ENCODE measurements at places on chromosomes 2 and 18. TPM values are rescaled to one million over a fixed set of nuclear protein-coding genes. Genes with fewer than 3 reads are reported as not detected.
A peak's percentile ranks its signal among the peaks of the same experiment; 100 is the strongest.

- no peak for DNase-seq
- no peaks in the 10 kb centered on the region for H3K36me3 ChIP-seq
- no peaks in the 10 kb centered on the region for H3K4me1 ChIP-seq
- H3K27me3 ChIP-seq: no peaks in the 10 kb centered on the region
- no peak overlapping the region for H3K4me3 ChIP-seq
These were observed 271.9 kb downstream of the MYT1L start for GRCh38 chr2:2059199-2059598.

GRCh38 chr2:236641051-236641726, 71.6 kb downstream of the ACKR3 start:
- DNase-seq: no peak
- H3K27me3 ChIP-seq: no peaks in the 10 kb centered on the region
- H3K4me1 ChIP-seq: no peaks in the 10 kb centered on the region
- H3K36me3 ChIP-seq: no peaks in the 10 kb centered on the region
- H3K27ac ChIP-seq: no peak overlapping the region
- H3K4me3 ChIP-seq: no peak overlapping the region

GRCh38 chr18:62609764-62610163, 86.9 kb downstream of the ZCCHC2 start:
- no peak for DNase-seq
- no peaks in the 10 kb centered on the region for H3K36me3 ChIP-seq
- no peak overlapping the region for H3K4me3 ChIP-seq
- no peak overlapping the region for H3K27ac ChIP-seq
- no peaks in the 10 kb centered on the region for H3K27me3 ChIP-seq

- H3K27ac ChIP-seq: no peak overlapping the region
- no peaks in the 10 kb centered on the region for H3K27me3 ChIP-seq
- H3K4me3 ChIP-seq: no peak overlapping the region
- no peaks in the 10 kb centered on the region for H3K36me3 ChIP-seq
These were observed 634.0 kb downstream of the LRP1B start for GRCh38 chr2:141496810-141497209.

DNA sequence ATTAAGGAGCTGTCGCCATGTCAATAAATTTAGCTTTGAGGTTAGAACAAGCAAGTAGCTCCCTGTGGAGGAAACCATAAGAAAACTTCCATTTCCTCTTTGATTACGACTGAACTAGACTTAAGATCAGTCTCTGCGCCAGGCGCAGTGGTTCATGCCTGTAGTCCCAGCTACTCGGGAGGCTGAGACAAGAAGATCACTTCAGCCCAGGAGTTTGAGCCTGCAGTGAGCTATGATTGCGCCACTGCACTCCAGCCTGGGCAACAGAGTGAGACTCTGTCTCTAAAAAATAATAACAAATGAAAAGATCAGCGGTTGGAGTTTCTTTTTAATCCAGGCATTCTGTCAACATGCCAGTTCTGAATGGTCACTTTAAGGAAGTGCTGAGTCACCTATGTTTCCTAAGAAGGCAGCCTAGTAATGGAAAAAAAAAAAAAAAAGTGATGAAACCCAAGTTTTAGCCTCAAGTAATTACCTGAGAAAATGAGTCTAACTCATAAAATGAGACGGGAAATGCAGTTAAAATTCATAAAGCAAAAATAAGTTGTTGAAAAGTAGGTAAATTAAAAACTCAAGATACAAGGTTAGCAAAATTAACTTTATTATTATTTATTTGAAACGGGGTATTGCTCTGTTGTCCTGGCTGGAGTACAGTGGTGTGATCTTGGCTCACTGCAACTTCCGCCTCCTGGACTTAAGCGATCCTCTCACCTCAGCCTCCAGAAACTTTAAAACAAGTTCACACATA, 10.2 kb downstream of the C18orf32 start:
- no peak for DNase-seq
- no peaks in the 10 kb centered on the region for H3K36me3 ChIP-seq
- no peaks in the 10 kb centered on the region for H3K27me3 ChIP-seq
- H3K27ac ChIP-seq: no peak overlapping the region

TMEM247 gene
- not detected for total RNA-seq

SOCS6 gene
- 19.0 TPM for total RNA-seq

- H3K27me3 ChIP-seq: no peaks in the 10 kb centered on the region
- H3K4me3 ChIP-seq: no peak overlapping the region
- H3K36me3 ChIP-seq: no peaks in the 10 kb centered on the region
- no peak overlapping the region for H3K27ac ChIP-seq
- no peaks in the 10 kb centered on the region for H3K4me1 ChIP-seq
These were observed 128.7 kb downstream of the SATB2 start for GRCh38 chr2:199329031-199329430.

IFIH1 gene
- 2.7 TPM for total RNA-seq

GNAL gene
- 24.5 TPM for total RNA-seq

DNA sequence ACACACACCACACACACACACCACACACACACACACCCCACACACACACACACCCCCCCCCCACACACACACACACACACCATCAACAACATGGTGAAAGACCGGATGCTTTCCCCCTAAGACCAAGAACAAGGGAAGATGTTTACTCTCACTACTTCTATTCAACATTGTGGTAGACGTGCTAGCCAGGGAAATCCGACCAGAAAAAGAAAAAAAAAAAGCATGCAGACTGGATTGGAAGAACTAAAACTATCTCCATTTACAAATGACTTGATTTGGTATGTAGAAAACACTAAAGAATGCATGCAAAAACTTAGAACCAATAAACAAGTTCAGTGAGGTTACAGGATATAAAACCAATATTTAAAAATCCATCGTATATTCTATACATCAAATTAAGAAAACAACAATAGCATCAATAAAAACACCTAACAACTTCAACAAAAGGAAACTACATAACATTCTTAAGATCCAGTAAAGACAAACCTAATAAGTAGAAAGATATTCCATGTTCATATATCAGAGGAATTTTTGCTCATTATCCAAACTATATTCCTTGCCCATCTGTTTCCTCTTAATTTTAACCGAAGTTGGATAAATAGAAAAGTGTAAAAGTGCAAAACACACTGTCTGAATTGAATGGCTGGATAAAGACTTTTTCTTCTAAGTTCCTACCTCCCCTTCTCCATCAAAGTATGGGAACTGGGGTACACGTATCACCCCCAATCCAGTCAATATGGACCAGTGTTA, 51.5 kb upstream of the RNU4ATAC start:
- no peaks in the 10 kb centered on the region for H3K4me1 ChIP-seq
- H3K36me3 ChIP-seq: no peaks in the 10 kb centered on the region
- no peaks in the 10 kb centered on the region for H3K27me3 ChIP-seq
- DNase-seq: no peak
- no peak overlapping the region for H3K27ac ChIP-seq

KCNF1 gene
- total RNA-seq: 0.29 TPM

LRP1B gene
- not detected for total RNA-seq

PPM1B gene
- total RNA-seq: 85.4 TPM

RAB6D gene
- 0.23 TPM for total RNA-seq

DNA sequence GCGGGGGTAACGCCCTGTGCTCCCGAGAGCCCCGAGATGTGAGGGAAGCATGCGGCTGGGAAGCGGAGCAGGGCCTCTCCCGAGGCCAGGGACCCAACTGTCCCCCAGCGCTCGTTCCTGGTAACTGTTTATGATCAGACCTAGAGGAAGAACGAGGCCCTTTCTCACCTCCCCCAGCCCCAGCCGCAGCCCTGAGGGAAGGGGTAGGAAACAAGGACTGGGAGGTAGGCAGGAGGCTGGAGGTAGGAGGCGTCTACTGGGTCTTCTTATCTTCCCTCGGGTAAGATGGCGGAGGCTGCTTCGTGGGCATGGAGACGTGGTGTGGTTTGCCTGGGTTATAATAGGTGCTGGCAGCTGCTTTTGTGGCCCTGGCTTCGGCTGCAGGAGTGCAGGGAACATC, 335.8 kb downstream of the ZNF521 start:
- no peaks in the 10 kb centered on the region for H3K27me3 ChIP-seq
- no peaks in the 10 kb centered on the region for H3K4me1 ChIP-seq
- no peak overlapping the region for H3K27ac ChIP-seq
- H3K36me3 ChIP-seq: no peaks in the 10 kb centered on the region

DNA sequence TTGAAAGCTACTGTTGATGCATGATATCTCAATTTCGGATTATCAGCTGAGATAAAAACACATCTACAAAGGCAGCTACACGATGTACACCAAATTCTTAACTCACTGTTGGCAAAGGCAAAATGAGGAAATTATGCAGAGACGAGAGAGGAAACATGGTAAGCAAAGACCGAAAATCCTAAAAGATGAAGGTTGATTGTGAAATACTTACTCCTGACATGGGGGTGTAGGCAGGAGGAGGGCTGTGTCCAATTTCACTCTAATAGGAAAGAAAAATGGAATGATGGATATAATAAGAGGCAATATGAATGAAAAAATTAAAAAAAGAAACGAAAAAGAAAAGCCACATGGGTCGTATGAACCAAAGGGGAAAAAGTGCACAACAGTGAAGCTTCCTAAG, 831.3 kb downstream of the CPS1 start:
- no peak for DNase-seq
- no peak overlapping the region for H3K27ac ChIP-seq
- H3K4me3 ChIP-seq: no peak overlapping the region

DNA sequence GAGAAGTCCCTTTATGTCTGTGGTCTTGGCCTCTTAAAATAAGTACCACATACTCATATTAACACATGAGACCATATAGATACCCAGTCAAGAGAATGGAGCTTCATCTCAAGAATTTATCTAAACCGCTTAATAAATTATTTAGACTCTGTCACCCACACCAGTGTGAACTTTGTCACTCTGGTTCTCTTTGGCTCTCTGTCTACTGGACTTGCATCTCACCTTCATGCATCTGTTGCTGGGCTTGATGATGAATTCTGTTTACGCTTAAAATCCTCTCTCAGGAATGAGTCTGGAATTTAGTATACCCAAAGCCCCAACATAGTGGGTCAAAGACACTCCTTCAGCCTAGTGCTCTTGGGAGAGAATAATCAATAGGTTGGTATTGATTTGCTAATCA, 73.9 kb downstream of the SETBP1 start:
- no peak overlapping the region for H3K27ac ChIP-seq
- no peaks in the 10 kb centered on the region for H3K27me3 ChIP-seq
- DNase-seq: no peak
- no peak overlapping the region for H3K4me3 ChIP-seq
- no peaks in the 10 kb centered on the region for H3K4me1 ChIP-seq

GRCh38 chr2:133377021-133377481, 191.2 kb downstream of the NCKAP5 start:
- H3K4me3 ChIP-seq: no peak overlapping the region
- H3K27ac ChIP-seq: no peak overlapping the region
- no peaks in the 10 kb centered on the region for H3K4me1 ChIP-seq
- H3K36me3 ChIP-seq: no peaks in the 10 kb centered on the region
- H3K27me3 ChIP-seq: no peaks in the 10 kb centered on the region
- no peak for DNase-seq

GRCh38 chr2:232321156-232321816, 57.3 kb upstream of the ALPP start:
- no peaks in the 10 kb centered on the region for H3K27me3 ChIP-seq
- no peaks in the 10 kb centered on the region for H3K36me3 ChIP-seq
- DNase-seq: no peak
- no peak overlapping the region for H3K27ac ChIP-seq
- no peak overlapping the region for H3K4me3 ChIP-seq
- H3K4me1 ChIP-seq: no peaks in the 10 kb centered on the region

- no peaks in the 10 kb centered on the region for H3K27me3 ChIP-seq
- H3K27ac ChIP-seq: no peak overlapping the region
These were observed 14.6 kb downstream of the FHL2 start for GRCh38 chr2:105384216-105384615.

- H3K4me3 ChIP-seq: no peak overlapping the region
- peaks cover 21% of the 10 kb centered on the region for H3K4me1 ChIP-seq
- no peak for DNase-seq
- H3K27me3 ChIP-seq: no peaks in the 10 kb centered on the region
These were observed 113.1 kb upstream of the SLC38A11 start for GRCh38 chr2:165068487-165068757.

DNA sequence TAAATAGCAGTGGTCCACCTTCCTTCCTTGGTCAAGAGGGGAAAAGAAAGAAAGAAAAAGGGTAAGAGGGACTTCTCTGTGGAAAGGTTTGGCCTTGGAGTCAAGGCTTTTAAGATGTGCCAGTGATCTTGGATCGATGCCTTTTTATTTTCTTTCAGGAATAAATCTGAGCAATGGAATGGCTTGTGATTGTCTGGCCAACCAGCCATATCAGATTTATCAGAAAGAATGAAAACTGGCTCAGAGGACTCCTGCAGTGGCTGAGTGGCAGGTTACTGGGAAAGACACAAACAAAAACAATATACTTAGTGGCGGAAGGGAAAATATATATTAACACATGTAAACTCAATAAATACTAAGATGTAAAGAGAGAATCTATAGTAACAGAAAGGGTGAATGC, 4.3 kb downstream of the ERBB4 start:
- H3K4me3 ChIP-seq: no peak overlapping the region
- H3K27me3 ChIP-seq: peaks cover 6% of the 10 kb centered on the region
- no peaks in the 10 kb centered on the region for H3K36me3 ChIP-seq
- no peak overlapping the region for H3K27ac ChIP-seq
- no peak for DNase-seq

GRCh38 chr2:60661073-60661738, 94.9 kb upstream of the PAPOLG start:
- DNase-seq: no peak
- no peaks in the 10 kb centered on the region for H3K36me3 ChIP-seq
- no peak overlapping the region for H3K27ac ChIP-seq
- H3K4me1 ChIP-seq: no peaks in the 10 kb centered on the region

CPO gene
- total RNA-seq: not detected

CCDC68 gene
- total RNA-seq: 6.9 TPM

DNA sequence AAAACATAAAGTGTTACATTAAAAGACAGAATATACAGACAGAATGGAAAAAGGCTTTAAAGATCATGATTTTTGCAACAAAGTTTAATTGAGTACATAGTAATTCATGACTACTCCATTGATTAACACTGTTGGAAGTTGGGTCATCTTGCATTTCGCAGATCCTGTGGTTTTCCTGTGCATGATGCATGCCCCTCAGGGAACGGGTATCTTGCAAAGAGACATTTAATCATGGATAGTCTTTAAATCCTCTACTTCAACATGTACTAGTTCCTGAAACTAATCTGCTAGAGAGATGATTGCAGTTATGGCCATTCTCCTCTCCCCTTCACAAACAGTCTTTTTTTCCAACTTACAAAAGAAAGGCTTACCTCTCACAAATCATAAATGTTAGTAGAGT, 155.6 kb upstream of the DSEL start:
- no peak overlapping the region for H3K27ac ChIP-seq
- no peak overlapping the region for H3K4me3 ChIP-seq
- no peaks in the 10 kb centered on the region for H3K4me1 ChIP-seq
- no peak for DNase-seq

- H3K27ac ChIP-seq: peak overlapping the region; percentile 87
- no peaks in the 10 kb centered on the region for H3K36me3 ChIP-seq
- peaks cover 23% of the 10 kb centered on the region for H3K4me1 ChIP-seq
- H3K27me3 ChIP-seq: no peaks in the 10 kb centered on the region
These were observed 181.1 kb downstream of the NEDD4L start for GRCh38 chr18:58225101-58225500.

GRCh38 chr2:212005085-212005671, 533.4 kb downstream of the ERBB4 start:
- DNase-seq: peak; percentile 55
- H3K4me3 ChIP-seq: no peak overlapping the region
- H3K4me1 ChIP-seq: peaks cover 4% of the 10 kb centered on the region
- H3K36me3 ChIP-seq: no peaks in the 10 kb centered on the region

- H3K27me3 ChIP-seq: no peaks in the 10 kb centered on the region
- no peak overlapping the region for H3K4me3 ChIP-seq
- peaks cover 89% of the 10 kb centered on the region for H3K4me1 ChIP-seq
These were observed 184.6 kb downstream of the ZFP36L2 start for GRCh38 chr2:43041661-43042360.

GRCh38 chr2:240875228-240876034, 6.8 kb downstream of the AGXT start:
- no peaks in the 10 kb centered on the region for H3K36me3 ChIP-seq
- peaks cover 19% of the 10 kb centered on the region for H3K4me1 ChIP-seq
- DNase-seq: no peak
- H3K4me3 ChIP-seq: no peak overlapping the region
- no peak overlapping the region for H3K27ac ChIP-seq

GREB1L gene
- total RNA-seq: 75.4 TPM

Data from Caco-2 (cell line).